Midbrain (tissue), 1 donor: ENCODE measurements at places on chromosomes 12 and 14.

DNA sequence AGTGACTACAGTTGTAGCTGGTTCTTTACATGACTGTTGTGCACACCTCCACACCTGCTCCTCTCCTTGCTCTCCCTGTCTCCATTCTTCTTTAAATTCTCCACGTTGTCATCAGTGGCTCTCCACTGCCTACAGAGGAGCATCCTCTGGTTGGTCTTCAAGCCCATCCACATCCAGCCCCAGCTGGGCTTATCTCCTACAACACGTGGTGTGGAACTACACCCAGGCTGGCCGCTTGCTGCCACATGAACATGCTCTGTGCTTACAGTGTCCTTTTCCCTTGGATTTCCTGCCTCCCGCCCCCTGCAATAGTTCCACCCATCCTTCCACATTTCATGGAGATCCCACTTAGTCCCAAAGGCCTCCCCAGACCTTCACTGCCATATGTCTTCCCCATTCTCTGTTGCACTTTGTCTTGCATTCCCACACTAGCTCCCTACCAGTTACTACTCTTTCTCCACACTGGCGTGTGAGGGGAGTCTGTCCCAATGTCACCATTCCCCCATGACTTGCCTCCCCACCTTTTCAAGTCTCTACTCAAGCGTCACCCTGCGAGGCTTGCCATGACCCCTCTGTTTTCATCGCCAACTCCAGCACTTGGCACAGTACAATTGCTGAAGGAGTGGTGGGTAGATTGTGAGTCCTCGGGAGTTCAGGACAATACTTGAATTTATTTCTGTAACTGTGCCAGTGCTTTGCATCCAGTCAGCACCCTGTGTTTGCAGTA lies 9.8 kb upstream of the MCRS1 start:
- no peak for DNase-seq

- DNase-seq, result no peak
Observed at GRCh38 chr14:59228421-59228820, 40.0 kb downstream of the DAAM1 start.

- DNase-seq, result no peak
Observed at GRCh38 chr12:46390881-46391280, 18.3 kb upstream of the SLC38A2 start.

DNA sequence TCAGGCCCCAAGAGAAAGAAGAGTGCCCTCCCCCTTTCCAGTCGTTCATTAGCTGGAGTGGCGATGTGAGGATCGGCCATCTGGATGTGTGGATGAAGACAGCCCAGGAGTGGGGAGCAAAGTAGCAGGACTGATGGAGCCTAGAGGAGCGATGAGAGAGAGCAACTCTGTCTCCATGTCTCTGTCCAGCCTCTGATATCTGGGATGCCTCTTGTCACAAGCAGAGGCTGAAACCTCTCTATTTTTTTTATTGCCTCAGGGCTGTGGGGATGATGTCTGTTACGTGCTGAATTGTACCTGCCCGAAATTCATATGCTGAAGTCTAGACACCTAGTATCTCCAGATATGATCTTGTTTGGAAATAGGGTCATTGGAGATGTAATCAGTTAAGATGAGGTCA lies 2.7 kb downstream of the SERPINA11 start:
- no peak for DNase-seq

GRCh38 chr14:66315548-66315947 lies 170.6 kb upstream of the CCDC196 start:
- no peak for DNase-seq
